MM.1S (cell line): ENCODE measurements at places on chromosomes 4 and X.
A peak's percentile ranks its signal among the peaks of the same experiment; 100 is the strongest.

GRCh38 chrX:46588263-46588662, 14.7 kb downstream of the CHST7 start:
- H3K27me3 ChIP-seq = no peaks in the 10 kb centered on the region
- H3K4me1 ChIP-seq = no peaks in the 10 kb centered on the region
- H3K27ac ChIP-seq = no peak overlapping the region
- DNase-seq = no peak
- H3K36me3 ChIP-seq = no peaks in the 10 kb centered on the region
- no peak overlapping the region for H3K4me3 ChIP-seq

GRCh38 chr4:185040523-185040922, 22.2 kb downstream of the HELT start:
- H3K4me1 ChIP-seq = 0 out of 2 replicates have a peak, but pooled peaks cover 4% of the 10 kb centered on the region
- H3K4me3 ChIP-seq = no peak overlapping the region
- H3K36me3 ChIP-seq = no peaks in the 10 kb centered on the region
- H3K27me3 ChIP-seq = no peaks in the 10 kb centered on the region
- no peak for DNase-seq
- no peak overlapping the region for H3K27ac ChIP-seq

- no peak overlapping the region for H3K27ac ChIP-seq
- H3K36me3 ChIP-seq = no peaks in the 10 kb centered on the region
- no peaks in the 10 kb centered on the region for H3K4me1 ChIP-seq
- H3K4me3 ChIP-seq = no peak overlapping the region
Observed at GRCh38 chr4:169348541-169348940, 77.8 kb upstream of the SH3RF1 start.

- H3K4me1 ChIP-seq = no peaks in the 10 kb centered on the region
- no peak for DNase-seq
- H3K27me3 ChIP-seq = no peaks in the 10 kb centered on the region
Observed at GRCh38 chr4:125677665-125678307, 363.0 kb downstream of the FAT4 start.

DNA sequence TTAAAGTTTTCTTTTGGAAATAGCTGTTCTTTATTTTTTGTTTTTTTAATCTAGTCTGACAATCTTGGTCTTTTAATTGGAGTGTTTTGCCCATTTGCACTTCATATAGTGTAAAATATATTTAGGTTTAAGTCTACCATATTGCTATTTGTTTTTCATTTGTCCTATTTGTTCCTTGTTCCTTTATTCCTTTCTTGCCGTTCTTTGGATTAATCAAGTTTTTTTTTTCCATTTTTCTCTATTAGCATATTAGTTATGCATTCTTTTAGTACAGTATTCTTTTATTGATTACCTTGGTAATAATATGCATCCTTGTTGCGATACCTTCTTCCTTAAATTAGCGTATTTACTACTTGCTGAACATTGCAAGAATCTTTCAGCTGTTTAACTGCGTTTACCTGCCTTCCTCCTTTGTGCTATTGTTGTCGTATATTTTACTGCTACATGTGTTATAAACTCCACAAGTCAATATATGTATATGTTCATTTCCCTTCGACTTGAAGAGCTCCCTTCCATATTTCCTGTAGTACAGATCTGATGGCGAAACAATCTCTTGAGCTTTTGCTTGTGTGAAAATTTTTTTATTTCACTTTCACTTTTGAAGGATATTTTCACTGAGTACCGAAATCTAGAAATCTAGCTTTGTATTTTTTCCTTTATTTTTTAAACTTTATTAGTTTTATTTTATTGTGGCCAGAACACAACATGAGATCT, 23.9 kb upstream of the RNF212 start:
- H3K4me1 ChIP-seq = 0 out of 2 replicates have a peak, but pooled peaks cover 5% of the 10 kb centered on the region
- H3K27me3 ChIP-seq = no peaks in the 10 kb centered on the region
- H3K4me3 ChIP-seq = peak overlapping the region; percentile 45
- peak; percentile 40 for DNase-seq

GRCh38 chr4:170090352-170091052, 746 bp upstream of the AADAT start:
- no peaks in the 10 kb centered on the region for H3K27me3 ChIP-seq
- DNase-seq = no peak
- H3K4me3 ChIP-seq = peak overlapping the region; percentile 55
- H3K36me3 ChIP-seq = no peaks in the 10 kb centered on the region
- no peaks in the 10 kb centered on the region for H3K4me1 ChIP-seq

DNA sequence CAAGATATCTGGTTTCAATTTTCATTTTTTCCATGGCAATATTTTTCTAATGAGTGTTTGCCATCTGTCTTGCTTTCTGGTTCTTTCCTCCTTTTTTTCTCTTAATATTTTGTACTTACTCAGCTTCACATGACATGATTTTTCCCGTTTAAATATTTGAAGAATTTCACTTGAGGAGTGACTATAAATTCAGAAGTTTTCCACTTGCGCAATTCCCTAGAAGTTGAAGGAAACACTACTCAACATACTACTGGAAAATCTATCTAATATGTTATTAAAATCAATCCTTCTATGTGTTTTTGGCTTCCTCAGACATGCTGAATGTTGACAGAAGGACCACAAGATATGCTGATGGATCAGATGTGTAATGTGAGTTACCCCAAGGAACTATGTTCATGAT, 36.8 kb upstream of the BANK1 start:
- no peak overlapping the region for H3K27ac ChIP-seq
- no peak for DNase-seq
- H3K4me3 ChIP-seq = no peak overlapping the region
- H3K4me1 ChIP-seq = no peaks in the 10 kb centered on the region
- no peaks in the 10 kb centered on the region for H3K27me3 ChIP-seq

GRCh38 chrX:44240036-44240435, 103.4 kb downstream of the EFHC2 start:
- no peaks in the 10 kb centered on the region for H3K27me3 ChIP-seq
- H3K27ac ChIP-seq = no peak overlapping the region
- H3K36me3 ChIP-seq = no peaks in the 10 kb centered on the region
- no peak for DNase-seq
- H3K4me1 ChIP-seq = no peaks in the 10 kb centered on the region

GRCh38 chr4:1404573-1405253, 1.5 kb downstream of the NKX1-1 start:
- H3K27ac ChIP-seq = no peak overlapping the region
- no peak overlapping the region for H3K4me3 ChIP-seq
- no peaks in the 10 kb centered on the region for H3K36me3 ChIP-seq

- no peaks in the 10 kb centered on the region for H3K36me3 ChIP-seq
- DNase-seq = no peak
- no peak overlapping the region for H3K4me3 ChIP-seq
- H3K27ac ChIP-seq = no peak overlapping the region
Observed at GRCh38 chrX:120517936-120518335, 42.8 kb downstream of the CUL4B start.

DNA sequence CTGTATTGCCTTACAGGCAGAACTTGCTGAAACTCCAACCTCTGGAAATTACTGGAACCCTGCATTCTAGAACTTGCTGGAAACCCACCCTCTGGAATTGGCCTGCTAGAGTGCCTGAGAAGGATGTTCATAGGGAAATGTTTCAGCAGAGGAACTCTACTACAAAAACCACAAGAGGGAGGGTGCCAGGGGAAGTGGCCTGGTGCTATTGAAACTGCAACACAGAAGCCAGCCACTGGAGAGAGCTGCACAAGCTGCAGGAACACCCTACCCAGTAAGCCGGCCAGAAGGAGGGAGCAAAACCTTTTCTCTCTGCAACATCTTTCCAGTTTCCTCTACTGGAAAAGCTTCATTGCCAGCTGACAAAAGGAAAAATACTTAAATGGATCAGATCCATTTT, 2.5 kb upstream of the BRWD3 start:
- H3K4me1 ChIP-seq = peaks cover 10% of the 10 kb centered on the region; the same call in 1 of the 2 replicates
- no peak overlapping the region for H3K4me3 ChIP-seq
- no peaks in the 10 kb centered on the region for H3K27me3 ChIP-seq
- H3K36me3 ChIP-seq = no peaks in the 10 kb centered on the region
- peak; percentile 53 for DNase-seq

DNA sequence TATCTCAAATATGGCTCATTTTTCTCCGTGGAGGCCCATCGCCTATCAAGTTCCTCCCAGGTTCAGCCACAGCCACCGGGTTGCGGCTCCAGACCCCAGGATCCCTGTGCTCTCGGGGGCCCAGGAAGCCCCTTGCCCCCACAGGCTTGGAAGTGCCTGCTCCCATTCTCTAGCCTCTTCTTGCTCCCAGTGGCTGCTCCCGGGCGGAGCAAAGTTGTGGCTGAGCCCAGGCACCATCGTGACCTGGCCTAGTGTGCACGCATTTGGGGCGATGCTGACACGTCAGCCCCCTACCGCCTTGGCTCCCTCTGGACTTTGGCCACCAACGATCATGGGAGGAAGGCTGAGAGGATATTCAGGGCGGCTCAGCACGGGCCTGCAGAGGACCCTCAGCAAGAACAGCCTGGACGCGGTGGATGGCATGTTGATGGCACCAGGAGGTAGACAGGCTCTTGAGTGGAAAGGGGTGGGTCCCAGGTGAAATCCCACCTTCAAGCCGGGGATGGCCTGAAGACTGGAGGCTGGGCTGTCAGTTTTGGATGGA, 419.4 kb upstream of the AGA start:
- H3K4me3 ChIP-seq = no peak overlapping the region
- H3K36me3 ChIP-seq = no peaks in the 10 kb centered on the region
- no peak for DNase-seq
- no peaks in the 10 kb centered on the region for H3K27me3 ChIP-seq
- H3K4me1 ChIP-seq = no peaks in the 10 kb centered on the region

GRCh38 chrX:24498181-24498580, 33.1 kb downstream of the PDK3 start:
- no peaks in the 10 kb centered on the region for H3K27me3 ChIP-seq
- no peaks in the 10 kb centered on the region for H3K36me3 ChIP-seq
- peak overlapping the region; percentile 10; the same call in 1 of the 2 replicates for H3K27ac ChIP-seq
- DNase-seq = peak; percentile 57
- H3K4me3 ChIP-seq = peak overlapping the region; percentile 47
- H3K4me1 ChIP-seq = peaks cover 4% of the 10 kb centered on the region; the same call in 1 of the 2 replicates

DNA sequence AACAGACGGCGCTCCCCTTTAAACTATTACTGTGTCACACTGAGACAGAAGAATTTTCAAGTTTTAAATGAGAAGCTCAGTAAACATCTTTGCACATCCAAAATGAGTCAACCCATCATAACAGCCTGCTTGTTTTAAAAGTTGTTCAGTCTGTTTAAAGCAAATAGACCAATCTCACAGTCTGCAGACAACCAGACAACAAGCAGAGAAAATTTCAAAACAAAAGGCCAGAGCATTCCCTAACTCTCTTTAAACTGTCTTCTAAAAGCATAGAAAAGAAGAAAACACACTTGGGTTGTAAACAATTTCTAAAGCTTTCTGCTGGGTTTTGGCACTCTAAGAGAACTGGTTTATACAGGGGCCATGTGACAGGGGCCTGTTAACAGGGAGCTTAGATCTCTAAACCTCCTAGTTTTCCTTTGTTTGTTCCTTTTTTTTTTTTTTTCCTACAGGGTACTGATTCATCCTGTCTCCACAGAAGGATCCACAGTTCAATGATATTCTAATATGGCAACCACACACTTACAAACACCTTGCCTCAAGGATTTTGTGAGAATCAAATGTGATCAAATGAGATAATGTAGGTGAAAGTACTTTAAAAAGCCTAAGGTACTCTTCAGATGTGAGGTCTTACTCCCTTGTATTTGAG, 100.8 kb upstream of the MAML3 start:
- H3K36me3 ChIP-seq = no peaks in the 10 kb centered on the region
- no peak for DNase-seq
- no peak overlapping the region for H3K4me3 ChIP-seq

DNA sequence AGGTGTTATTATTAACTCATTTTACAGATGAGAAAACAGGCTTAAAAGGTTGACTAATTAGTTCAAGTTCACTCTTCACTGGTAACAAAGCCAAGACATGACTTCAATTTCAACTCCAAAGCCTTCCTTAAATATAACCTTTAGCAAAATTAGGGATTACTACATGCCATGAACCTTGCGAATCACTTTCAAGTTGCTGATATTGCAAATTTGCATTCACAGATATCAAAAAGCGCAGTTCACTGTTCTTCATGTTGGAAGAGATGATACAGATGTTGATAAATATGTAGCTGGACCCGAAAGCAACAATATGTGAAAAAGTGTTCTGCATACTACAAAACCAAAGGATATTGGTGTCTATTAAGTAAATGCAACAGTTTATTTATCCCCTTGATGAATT, 210.8 kb upstream of the GYPA start:
- H3K4me3 ChIP-seq = no peak overlapping the region
- H3K27me3 ChIP-seq = no peaks in the 10 kb centered on the region
- H3K27ac ChIP-seq = no peak overlapping the region
- H3K36me3 ChIP-seq = no peaks in the 10 kb centered on the region
- DNase-seq = no peak
- H3K4me1 ChIP-seq = no peaks in the 10 kb centered on the region

DNA sequence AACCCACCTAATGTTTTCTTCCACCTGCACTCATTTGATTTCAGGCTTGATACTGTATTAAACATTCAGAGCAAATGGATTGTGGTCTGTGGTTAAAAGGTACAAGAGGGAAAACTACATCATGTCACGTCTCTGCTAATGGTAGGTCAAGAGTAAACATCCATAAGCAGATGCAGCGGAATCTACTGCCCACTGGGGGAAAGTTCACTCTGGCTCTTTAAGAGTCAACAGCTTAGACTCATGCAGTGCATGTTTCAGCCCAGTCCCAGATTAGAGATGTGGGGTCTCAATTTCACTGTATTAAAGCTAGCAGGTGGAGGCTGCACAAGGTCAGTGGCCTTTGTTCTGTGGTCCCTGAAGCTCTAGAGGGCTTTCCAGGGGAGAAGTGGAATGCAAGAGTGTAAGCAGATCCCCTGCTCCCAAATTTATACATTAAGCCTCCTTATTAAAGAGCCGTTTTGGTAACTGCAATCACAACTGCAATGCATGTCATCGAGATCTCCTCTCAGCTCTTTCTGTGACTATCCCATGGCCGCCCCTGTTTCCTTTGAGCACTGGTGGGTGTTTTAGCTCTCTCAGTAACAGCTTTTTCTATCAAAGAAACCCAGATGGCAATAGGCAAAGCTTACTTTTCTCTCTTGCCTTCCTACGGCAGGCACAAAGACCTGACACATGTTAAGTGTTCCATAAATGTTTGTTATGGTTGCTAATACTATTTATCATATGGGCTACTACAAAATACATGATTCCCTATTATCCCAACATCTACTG, 53.4 kb downstream of the LDB2 start:
- H3K36me3 ChIP-seq = no peaks in the 10 kb centered on the region
- H3K27ac ChIP-seq = no peak overlapping the region
- no peak overlapping the region for H3K4me3 ChIP-seq

GRCh38 chr4:40453912-40454311, 118.8 kb downstream of the CHRNA9 start:
- H3K4me3 ChIP-seq = no peak overlapping the region
- H3K4me1 ChIP-seq = peaks cover 17% of the 10 kb centered on the region
- no peak for DNase-seq
- H3K27ac ChIP-seq = no peak overlapping the region
- peaks cover 3% of the 10 kb centered on the region; the same call in 1 of the 2 replicates for H3K36me3 ChIP-seq

DNA sequence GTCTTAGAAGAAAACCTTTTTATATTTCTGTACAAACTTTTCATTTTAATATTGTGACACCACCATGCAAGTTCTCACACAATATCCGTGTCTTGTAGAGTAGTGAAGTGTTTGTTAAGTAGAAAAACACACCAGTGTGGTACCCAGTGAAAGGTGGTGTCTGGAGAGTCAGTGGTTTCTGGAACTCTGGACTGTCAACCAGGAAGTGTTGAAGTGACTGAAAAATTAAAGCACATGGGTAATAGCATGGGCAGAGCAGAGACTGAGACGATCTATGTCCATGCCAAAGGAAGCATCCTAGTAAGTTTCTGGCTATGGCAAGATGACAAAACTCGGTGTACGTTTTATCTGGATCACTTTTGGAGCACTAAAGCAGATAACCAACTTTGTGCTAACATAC, 22.2 kb downstream of the RAB9A start:
- H3K4me3 ChIP-seq = no peak overlapping the region
- H3K27me3 ChIP-seq = no peaks in the 10 kb centered on the region
- H3K4me1 ChIP-seq = no peaks in the 10 kb centered on the region
- H3K36me3 ChIP-seq = no peaks in the 10 kb centered on the region
